Activated naive CD4-positive, alpha-beta T cell treated with anti-CD3 and anti-CD28 coated beads for 36 hours (primary cell): ENCODE measurements at places on chromosomes 12 and 14. TPM values are rescaled to one million over a fixed set of nuclear protein-coding genes. Genes with fewer than 3 reads are reported as not detected.
A peak's percentile ranks its signal among the peaks of the same experiment; 100 is the strongest.

The SLCO1B1 gene
- not detected for total RNA-seq

The OSGEP gene
- 35.7 TPM for total RNA-seq

The TAS2R50 gene
- total RNA-seq: 0.36 TPM

The SERPINA10 gene
- not detected for total RNA-seq

The RCOR1 gene
- 12.2 TPM for total RNA-seq

GRCh38 chr12:64433915-64434314, 18.0 kb upstream of the TBK1 start:
- peaks cover 2% of the 10 kb centered on the region for H3K4me1 ChIP-seq
- DNase-seq: no peak
- no peak overlapping the region for H3K27ac ChIP-seq
- no peak overlapping the region for H3K4me3 ChIP-seq

DNA sequence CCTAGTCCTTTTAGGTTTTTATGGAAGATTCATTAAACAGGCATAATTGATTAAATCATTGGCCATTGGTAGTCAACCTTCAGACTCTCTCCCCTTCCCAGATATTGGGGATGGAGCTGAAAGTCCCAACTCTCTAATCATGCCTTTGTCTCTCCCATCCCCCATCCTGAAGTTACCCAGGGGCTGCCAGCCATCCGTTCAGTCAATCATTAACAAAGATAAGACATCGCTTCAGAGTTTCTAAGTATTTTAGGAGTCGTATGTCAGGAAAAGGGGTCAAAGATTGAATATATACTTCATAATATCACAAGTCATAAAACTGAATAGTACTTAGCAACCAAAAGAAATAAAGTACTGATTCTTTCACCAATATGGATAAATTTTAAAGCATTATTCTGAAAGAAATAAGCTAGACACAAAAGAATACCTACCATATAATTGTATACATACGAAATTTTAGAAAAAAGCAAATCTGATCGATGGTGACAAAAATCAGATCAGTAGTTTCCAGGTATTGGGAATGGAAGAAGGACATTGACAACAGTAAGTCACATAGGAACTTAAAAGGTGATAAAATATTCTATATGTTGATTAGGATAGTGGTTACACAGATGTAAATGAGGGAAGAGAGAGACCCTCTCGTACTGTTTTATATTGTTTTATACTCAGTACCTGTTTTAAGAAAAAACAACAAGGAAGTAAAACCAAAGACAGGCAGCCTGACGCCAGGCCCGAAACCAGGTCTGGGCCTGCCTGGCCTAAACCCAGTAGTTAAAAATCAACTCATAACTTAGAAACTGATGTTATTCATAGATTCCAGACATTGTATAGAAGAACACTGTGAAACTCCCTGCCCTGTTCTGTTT, 414.4 kb downstream of the DAD1 start:
- H3K4me1 ChIP-seq: peaks cover 10% of the 10 kb centered on the region
- DNase-seq: no peak
- H3K36me3 ChIP-seq: peaks cover 3% of the 10 kb centered on the region
- H3K27me3 ChIP-seq: no peaks in the 10 kb centered on the region

GRCh38 chr12:53427905-53428594, 4.4 kb downstream of the AMHR2 start:
- H3K36me3 ChIP-seq: no peaks in the 10 kb centered on the region
- no peak overlapping the region for H3K4me3 ChIP-seq
- no peaks in the 10 kb centered on the region for H3K27me3 ChIP-seq
- H3K4me1 ChIP-seq: peaks cover 11% of the 10 kb centered on the region
- peak; percentile 63 for DNase-seq

- DNase-seq: no peak
- H3K4me1 ChIP-seq: no peaks in the 10 kb centered on the region
- H3K4me3 ChIP-seq: no peak overlapping the region
- H3K27me3 ChIP-seq: no peaks in the 10 kb centered on the region
- no peak overlapping the region for H3K27ac ChIP-seq
- no peaks in the 10 kb centered on the region for H3K36me3 ChIP-seq
Observed at GRCh38 chr12:83224012-83224411, 537.3 kb downstream of the TMTC2 start.

GRCh38 chr14:95998656-95999055, 40.5 kb upstream of the C14orf132 start:
- peaks cover 34% of the 10 kb centered on the region for H3K27me3 ChIP-seq
- no peaks in the 10 kb centered on the region for H3K36me3 ChIP-seq
- no peak for DNase-seq

- no peaks in the 10 kb centered on the region for H3K36me3 ChIP-seq
- no peak overlapping the region for H3K27ac ChIP-seq
- no peak overlapping the region for H3K4me3 ChIP-seq
Observed at GRCh38 chr12:8844665-8845064, 22.2 kb downstream of the A2ML1 start.

DNA sequence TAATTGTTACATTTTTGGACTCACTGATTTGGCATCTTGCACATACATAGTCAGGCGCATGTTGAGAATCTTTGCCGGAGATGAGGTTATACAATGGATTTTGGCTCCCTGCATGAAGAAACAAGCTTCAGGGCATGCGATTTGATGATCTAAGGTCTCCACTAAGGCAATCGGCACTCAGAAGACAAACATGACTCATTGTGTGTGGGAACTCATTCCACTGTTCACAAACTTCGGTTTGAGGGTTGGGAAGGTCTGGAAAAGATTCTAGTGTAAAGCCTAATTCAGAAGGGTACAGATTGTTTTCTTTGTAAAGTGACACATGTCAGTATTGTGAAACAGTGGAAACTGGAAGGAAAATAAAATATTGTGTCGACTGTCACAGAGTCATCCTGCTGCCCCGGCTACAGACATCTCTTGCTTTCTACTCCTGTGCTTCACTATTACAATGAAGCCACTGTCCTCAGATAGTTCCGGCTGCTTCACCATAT, 192.6 kb upstream of the HMGA2 start:
- H3K4me3 ChIP-seq: no peak overlapping the region
- no peaks in the 10 kb centered on the region for H3K4me1 ChIP-seq
- no peak for DNase-seq
- peaks cover 13% of the 10 kb centered on the region for H3K27me3 ChIP-seq

DNA sequence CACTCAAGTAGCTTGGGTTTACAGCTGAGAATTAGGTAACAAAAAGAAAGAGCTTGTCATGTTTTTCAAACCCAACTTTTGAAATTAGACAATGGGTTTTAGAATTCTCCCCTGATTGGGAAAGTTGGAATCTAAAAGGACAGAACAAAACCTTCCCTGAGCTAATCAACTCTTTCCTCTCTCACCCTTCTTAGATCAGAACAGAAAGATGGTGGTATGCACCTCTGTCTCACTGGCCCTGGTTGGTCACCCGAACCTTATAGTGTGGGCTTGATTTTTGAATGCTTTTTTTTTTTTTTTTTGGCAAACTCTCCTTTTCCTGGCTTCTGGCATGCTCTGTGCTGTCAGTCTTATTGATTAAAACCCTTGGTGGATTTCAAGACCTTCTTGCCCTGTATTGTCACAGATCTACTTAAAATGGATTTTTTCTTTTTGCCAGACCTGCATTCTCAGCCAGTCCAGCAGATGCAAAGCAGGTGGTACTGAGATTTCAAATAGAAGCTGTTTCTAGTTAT, 251.1 kb upstream of the RMST start:
- no peaks in the 10 kb centered on the region for H3K4me1 ChIP-seq
- H3K27ac ChIP-seq: no peak overlapping the region
- no peaks in the 10 kb centered on the region for H3K36me3 ChIP-seq
- DNase-seq: no peak

GRCh38 chr14:68335312-68335711, 457.6 kb downstream of the ZFP36L1 start:
- no peak overlapping the region for H3K27ac ChIP-seq
- no peaks in the 10 kb centered on the region for H3K27me3 ChIP-seq
- H3K4me1 ChIP-seq: peaks cover 9% of the 10 kb centered on the region
- DNase-seq: no peak
- no peak overlapping the region for H3K4me3 ChIP-seq
- H3K36me3 ChIP-seq: no peaks in the 10 kb centered on the region

DNA sequence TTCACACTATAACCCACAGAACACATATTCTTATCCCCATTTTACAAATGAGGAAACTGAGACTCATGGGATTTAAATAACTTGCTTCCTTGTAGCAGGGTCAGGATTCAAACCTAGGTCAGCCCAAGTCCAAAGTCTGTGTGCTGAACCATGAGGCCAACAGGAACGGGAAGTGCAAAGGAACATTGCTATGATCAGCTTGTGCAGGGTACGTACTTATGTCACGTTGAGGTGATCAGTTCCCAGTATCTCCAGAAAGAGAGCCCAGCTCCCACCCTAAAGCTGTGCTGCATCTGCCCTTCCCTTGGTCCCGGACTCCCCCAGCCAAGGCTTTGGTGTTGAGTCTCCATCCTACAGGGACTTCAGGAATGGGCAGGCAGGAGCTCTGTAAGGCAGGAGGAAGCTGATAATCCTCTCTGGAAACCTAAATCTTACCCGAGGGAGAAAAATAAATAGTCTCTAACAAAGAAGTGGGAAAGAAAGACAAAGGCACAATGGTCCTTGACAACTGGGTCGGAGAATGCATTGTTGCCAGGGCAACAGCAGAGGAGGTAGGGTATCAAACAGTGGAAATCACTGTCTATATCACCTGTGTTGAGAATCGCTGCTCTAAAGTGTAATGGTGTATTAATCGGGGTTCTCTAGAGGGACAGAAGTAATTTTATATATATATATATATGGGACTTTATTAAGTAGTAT, 82.5 kb upstream of the FICD start:
- peaks cover 4% of the 10 kb centered on the region for H3K27me3 ChIP-seq
- no peaks in the 10 kb centered on the region for H3K4me1 ChIP-seq
- no peak overlapping the region for H3K27ac ChIP-seq
- no peaks in the 10 kb centered on the region for H3K36me3 ChIP-seq
